Kidney glomerular epithelial cell (primary cell): ENCODE measurements at places on chromosomes 5 and 9.

DNA sequence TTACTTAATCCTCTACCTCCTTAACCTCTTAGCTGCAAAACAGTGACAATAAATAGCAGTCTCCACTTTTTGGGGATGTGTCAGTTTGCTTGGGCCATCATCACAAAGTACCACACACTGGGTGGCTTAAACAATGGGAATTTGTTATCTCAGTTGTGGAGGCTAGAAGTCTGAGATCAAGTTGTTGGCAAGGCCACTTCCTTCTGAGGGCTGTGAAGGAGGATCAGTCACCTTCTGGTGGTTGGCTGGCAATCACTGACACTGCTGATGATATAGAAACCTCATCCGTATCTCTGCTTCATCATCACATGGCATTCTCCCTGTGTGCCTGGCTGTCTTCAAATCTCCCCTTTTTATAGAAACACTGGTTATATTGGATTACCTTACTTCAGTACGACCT is 187.1 kb upstream of the TBC1D2 start:
- DNase-seq = no peak

DNA sequence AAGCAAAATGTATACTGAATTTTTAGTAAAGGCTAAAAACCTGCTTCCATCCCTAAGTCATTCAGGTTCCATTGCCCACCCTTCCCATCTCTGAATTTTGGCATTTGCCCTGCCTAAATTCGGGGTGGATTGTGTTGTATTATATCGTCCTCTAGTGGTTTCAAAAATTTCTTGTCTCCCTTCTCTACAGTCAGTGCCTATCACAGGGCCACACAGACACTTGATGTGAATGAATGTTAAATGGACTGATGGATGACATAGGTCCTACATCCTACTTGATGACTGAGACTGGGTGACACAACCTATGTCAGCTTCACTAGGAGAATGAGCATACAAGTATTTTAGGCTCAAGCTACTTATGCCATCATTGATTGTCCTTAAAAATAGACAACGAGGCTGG is 45.6 kb upstream of the SLC30A5 start:
- no peak for DNase-seq

GRCh38 chr5:158751961-158752655 is 347.6 kb downstream of the EBF1 start:
- peak; percentile 26 for DNase-seq

DNA sequence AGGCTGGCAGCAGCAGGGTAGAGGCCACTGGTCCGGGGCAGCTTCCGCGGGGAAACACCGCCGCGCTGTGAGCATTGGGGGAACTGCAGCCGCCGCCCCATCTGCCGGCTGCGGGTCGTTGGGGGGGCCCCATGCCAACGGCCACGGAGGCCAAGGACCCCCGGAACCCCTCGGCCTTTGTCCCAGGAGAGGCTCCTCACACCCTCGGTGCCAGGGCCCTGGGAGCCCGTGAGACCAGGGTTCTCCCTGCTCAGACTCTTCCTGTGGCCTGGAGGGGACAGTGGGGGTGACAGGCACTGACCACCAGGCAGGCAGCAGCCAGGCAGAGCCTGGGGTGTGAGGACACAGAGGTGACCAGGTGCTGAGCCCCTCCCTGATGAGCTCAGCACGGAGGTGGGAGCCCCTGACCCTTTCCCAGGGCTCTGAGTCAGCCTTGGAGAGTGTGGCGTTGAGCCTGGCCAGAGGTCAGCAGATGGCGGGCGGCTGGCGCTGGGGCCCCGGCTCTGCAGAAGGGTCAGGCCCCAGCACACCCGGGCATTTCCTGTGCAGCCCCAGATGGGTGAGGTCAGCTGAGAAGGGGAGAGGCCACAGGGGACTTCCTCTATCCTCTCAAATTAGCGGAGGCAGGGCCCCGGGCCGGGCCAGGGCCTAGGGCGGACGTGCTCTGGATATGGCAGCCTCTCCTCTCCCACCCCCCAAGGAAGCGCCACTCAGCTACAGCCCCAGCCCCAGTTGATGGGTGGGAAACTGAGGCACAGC is 17.9 kb upstream of the EGFL7 start:
- DNase-seq = no peak

- DNase-seq = peak; percentile 8
Observed at GRCh38 chr5:9507974-9508373, 37.9 kb downstream of the SEMA5A start.

- no peak for DNase-seq
Observed at GRCh38 chr9:20604562-20604961, 17.7 kb downstream of the MLLT3 start.

DNA sequence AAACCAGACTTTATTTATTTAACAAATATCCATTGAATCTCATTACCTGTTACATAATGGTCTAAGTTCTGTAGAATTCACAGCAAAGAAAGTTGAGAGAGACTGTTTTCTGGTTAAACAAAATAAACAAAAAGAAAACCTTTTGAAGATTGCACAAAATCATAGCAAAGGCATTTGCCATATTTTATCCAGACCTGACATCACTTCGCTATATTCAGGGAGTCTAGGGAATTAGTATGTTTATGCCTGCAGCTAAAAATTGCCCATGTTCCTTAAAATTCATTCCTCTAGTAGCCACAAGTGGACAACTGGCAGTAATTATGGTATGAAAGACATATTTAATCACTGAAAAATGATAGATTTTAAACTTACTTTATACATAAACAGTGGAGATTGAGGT is 577.0 kb upstream of the DAB2 start:
- no peak for DNase-seq
